ENCODE measurements at places on chromosomes 1 and 21.

DNA sequence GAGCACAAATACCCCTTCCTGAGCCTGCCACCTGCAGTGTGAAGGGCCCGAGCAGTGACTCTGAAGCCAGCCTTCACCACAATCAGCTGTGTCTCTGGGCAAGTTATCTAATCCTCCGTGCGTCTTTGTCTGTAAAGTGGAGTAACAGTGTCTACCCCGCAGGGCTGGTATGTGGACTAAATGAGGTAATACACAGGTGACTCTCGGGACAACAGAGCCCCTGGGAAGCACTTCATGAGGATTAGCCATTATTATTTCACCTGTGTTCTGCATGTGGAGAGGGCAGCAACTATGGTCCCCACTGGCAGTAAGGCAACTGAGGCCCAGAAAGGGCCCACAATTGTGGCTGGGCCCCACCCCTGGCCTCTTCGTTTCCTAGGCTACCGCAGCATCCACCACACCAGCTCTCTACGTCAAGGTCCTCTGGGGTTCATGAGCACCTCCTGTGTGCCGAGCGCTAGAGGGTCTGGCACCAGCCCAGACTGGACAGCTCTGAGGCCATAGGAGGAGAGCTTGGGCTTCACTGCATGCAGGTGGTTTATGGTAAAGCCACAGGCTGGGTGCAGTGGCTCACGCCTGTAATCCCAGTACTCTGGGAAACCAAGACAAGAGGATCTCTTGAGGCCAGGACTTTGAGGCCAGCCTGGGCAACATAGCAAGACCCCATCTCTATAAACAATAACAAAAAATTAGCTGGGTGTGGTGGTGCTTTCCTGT is 41.3 kb upstream of the LRP8 start:
- DNase-seq = no peak

- DNase-seq = no peak
These were observed 558.9 kb downstream of the PTPRC start for GRCh38 chr1:199197695-199198094.

GRCh38 chr1:193299038-193299437 is 112.6 kb upstream of the B3GALT2 start:
- DNase-seq = no peak

- DNase-seq = no peak
These were observed 81.0 kb downstream of the PDE9A start for GRCh38 chr21:42734323-42734971.

DNA sequence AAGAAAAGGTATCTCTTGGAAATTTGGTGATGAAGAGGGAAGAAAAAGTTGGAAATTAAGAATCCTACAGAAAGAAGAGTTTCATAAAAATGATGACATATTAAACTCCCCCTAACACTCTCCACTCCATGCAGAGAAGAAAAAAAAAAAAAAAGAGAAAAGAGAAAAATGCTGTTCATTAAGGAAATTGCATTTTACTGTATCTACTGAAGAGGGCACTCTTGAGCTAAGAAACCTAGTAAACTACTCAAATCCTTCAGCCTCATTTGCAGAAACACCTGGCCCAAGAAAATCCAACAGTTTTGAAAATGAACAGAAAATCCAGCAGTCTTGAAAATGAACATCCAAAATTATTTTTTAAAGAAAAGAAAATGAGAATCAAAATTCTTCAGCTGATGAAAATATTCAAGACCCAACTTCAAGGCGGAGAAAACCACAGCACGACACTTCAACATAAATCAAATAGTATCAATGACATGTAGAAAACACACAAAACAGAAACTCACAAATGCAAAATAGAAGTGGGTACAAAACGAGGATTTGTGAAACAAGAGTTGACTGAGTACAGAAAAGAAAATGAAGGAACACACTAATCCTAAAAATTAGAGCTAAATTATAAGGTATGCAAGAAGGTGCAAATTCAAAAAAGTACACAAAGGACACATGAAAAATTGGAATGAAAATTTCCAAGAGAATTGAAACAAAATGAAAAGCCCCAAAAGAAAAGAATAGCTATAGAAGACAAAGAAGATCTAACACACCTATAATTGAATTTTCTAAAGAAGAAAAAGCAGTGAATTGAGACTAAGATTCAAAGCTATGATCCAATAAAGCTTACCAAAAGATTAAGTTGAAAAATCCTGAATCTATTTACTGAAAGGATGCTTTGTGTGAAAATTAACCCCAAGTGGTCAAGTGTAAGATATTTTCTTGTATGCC is 73.2 kb upstream of the DNAJC6 start:
- DNase-seq = peak; percentile 38

- DNase-seq = no peak
These were observed 83.3 kb upstream of the PGBD5 start for GRCh38 chr1:230509281-230509977.

DNA sequence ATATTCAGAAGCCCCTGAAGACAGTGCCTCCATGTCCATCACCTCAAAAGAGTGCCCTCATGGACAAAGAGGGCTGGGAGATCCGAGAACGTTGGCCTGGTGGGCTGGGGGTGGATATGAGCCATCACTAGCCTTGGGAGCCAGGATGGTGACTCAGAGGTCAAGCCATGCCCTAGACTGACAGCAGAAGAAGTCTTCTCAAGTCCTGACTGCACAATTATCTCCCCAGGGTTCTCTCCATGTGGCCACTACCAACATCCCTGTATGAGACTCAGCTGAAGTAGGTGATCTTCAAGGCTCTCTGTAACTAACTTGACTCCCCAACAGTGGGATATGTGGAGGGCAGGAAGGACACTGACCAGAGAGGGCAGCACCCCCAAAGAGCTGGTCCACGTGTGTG is 7.1 kb upstream of the USF1 start:
- DNase-seq = no peak

- no peak for DNase-seq
These were observed 409.4 kb downstream of the VAV3 start for GRCh38 chr1:107555578-107555977.

DNA sequence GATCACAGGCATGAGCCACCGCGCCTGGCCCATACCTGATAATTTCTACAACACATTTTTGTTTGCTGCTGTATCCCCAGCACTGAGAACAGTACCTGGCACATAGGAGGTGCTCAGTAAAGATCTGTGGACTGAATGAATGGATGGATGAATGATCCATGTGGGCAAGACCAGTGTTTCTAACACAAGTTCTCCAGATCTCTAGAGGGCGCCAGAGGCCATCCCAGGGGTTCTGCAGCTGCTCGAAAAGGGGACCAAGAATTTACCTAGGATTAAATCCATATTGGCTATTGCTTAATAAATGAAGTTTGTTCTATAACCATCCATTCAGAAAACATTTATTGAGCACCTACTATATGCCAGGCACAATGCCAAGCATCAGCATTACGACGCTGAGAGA is 167.7 kb downstream of the ACTL8 start:
- peak; percentile 37 for DNase-seq

DNA sequence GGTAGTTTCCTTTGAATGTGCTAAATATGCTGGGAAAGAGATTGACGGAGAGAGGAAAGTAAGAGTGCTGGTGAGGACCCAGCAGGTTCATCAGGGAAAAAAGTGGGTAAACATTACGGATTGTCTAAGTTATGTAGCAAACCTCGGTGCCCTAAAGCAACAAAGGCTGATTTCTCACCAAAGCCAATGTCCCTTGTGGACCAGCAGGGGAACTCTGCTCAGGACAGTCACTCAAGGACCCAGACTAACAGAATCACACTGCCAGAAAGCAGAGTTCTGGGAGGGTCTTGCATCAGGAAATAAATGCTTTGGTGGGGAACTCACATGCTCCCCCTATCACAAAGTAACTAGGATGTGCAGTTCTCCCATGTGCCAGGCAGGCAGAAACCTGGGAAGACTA is 1.7 kb upstream of the IKBKE start:
- DNase-seq = no peak
